ENCODE measurements at places on chromosomes 7 and 10.
A peak's percentile ranks its signal among the peaks of the same experiment; 100 is the strongest.

- DNase-seq = peak; percentile 14
These were observed 39.3 kb downstream of the CALML3 start for GRCh38 chr10:5563991-5564536.

- no peak for DNase-seq
These were observed 144.6 kb upstream of the SEMA3E start for GRCh38 chr7:83793558-83793957.

GRCh38 chr7:159141167-159141566 lies 3.5 kb downstream of the VIPR2 start:
- no peak for DNase-seq

DNA sequence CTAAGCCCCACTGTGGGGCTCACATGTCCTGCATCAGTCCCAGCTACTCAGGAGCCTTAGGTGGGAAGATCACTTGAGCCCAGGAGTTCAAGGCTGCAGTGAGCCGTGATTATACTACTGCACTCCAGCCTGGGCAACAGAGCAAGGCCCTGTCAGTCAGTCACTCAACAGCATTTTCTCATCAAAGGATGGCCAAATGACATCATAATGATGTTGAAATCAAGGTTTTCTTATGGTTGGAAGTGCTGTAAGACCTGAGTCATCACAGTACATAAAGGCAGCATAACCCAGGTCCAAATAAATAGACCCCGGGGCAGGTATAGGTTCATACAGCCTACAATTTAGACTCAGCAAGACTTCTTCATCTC lies 341.1 kb downstream of the PARD3 start:
- no peak for DNase-seq

DNA sequence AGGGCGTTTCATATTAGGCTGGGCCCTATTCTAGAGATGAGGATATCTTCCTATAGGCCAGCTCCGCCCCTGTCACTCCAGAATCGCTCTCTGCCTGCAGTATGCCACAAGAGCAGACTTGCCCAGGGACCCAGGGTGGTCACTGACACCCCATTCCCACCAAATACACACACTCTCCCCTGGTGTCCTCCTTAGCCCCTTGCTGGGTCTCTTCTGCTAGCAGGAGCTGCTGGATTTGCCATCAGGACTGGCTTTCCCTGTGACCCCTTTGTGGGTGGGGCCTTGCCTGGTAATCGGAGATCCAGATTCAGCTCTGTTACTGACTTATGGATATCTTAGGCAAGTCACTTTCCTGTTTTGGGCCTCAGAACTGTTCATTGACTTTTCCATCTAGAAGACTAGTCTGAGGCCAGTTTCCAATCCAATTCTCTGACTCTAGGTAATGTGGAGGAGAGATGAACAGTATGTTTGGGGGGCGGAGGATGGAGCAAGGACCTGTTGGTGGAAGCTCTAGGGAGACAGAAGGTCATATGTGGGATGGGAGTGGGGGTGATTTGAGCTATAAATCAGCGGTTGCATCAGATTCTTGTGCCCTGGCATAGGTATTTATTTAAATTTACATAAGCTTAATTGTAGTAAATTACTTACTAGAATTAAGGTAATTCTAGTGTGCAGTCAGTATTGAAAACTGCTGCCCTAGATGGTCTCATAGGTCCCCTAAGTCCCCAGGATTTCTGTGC lies 1.6 kb downstream of the TSPAN15 start:
- DNase-seq = no peak

- DNase-seq = no peak
These were observed 9.2 kb downstream of the INPP5A start for GRCh38 chr10:132546567-132547420.

DNA sequence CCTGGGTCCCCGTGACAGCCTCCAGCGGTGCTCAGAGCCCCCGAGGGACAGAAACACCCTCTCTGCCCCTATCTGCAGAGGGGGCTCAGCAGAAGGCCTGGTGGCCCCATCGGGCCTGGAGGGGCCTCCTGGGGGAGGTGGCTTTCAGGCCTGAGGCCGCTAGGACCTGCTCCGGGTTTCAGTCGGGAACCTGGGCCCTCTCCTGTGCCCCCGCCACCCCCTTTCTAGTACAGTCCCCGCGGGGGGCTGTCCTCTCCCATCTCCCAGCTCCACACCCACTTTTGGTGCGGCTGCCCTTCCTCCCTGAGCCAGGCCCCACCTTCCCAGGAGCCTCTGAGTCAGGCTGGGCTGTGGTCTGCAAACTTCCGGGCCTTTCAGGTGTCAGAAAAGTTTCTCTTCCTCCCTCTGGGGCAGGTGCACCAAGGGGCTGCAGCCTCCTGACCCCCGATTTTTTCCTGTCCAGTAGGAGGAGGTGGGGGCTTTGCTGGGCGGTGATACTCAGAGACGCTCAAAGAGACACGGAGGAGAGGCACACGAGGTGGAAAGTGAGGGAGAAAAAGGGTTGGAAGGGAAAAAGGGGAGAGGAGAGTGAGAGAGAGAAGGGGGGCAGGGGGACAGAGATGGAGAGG lies 692 bp downstream of the CARD11 start:
- DNase-seq = peak; percentile 70

- no peak for DNase-seq
These were observed 15.3 kb upstream of the TMEM248 start for GRCh38 chr7:66905689-66906088.

DNA sequence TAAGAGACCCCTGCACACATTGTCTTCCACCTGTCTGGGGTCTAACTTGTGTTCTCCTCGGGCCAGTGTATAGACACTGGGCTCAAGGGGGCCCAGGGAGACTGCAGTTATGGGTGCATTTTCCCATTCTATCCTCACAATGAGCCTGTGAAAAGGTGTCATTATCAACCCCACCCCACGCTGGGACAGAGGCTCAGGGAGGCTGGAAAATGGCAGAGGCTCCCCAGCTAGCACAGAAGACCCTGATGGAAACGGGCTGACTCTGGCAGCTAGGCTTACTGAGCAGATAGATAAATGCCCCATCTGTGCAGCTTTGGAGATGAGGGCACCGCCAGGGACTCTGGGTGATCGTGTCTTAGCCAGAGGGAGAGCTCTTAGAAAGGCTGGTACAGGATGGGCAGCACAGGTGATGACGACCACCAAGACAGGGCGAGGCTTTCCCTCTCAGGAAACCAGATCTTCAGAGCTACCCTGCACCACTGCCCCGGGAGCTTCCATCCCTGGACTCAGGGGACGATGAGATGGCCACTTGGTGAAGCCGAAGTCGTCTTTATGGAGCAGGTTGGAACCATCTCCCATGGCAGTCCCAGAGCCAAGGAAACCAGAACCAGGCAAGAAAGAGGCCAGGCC lies 58.2 kb upstream of the CHST15 start:
- DNase-seq = no peak

GRCh38 chr7:151735851-151736402 lies 141.0 kb downstream of the PRKAG2 start:
- no peak for DNase-seq

DNA sequence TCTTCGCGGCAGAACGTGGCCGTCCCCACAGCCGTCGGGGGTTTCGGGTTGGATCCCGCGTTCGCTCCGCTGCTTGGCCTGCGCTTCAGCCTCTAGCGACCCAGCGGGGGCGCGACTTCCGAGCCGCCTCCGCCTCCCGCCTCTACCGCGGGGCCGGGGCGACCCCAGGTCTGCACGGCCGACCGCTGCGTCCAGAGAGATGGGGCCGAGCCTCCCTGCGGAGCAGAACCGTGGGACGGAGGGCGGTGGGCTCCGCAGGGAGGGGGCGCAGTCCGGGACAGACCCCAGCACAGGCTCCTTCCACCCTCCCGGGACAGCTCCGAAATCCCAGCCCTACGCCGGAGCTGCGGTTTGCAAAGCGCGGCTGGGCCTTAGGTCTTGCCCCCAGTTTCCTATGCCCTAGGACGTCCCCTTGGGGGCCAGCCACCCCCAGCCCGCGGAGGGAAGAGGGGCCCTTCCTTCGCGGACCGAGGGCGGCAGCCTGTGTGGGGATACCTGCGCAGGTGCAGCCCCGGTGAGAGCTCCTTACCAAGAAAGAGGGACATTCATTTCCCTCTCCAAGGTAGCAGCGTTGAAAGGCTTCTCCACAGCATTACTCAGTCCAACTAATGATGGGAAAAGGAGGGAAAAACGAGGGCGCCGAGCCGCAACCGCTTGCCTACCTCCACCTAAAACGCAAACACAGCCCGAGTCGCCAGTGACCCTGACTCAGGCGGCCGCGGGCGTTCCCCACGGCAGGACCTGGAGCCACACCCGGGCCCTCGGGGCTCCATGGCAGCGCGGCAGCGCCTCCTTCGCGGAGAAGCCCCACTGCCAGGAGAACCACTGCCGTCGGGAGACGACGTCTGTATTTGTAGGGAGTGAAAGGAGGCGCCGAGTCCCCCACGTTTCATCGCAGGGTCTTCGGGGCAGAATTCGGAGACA lies 115.7 kb downstream of the BMS1 start:
- no peak for DNase-seq

GRCh38 chr7:27963056-27963455 lies 217.5 kb downstream of the JAZF1 start:
- DNase-seq = no peak

DNA sequence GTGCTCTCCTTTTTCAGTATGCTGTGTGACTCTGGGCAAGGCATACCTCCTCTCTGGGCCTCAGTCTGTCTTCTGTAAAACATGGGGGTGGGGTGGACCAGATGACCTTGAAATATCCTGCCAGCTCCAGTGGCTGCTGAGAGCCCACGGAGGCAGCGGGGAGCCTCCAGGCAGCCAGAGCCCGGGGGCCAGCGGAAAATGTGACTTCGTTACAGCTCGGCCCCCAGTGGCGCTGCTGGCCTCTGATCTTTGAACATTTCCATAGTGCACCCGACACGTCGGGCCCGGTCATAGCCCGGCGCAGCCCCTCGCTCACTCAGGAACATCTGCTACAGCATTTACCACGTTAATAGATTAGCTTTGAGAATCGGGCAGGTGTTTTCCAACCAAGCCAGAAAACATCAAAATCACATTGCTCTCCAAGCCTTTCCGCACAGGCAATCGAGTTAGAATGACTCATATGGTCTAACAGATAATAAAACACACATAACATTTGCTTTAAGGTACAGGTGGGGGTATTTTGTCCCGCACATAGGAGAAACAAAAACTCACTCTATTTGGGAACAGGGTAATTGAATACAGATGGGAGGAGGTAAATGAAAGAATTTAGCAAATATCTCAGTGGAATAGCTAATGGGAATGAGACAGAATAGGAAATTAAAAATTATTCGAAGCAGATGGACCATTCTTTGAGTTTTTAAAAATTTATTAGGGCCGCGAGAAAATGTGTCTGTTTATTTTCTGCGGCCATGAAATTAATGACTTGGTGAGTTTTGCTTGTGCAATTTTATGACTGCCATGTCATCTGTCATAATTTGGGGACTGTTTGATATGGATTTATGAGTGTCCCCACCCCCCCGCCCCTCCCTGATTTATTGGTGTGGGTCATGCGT lies 26.3 kb upstream of the COMTD1 start:
- no peak for DNase-seq

GRCh38 chr10:99777918-99778714 lies 4.3 kb upstream of the ABCC2 start:
- no peak for DNase-seq

- DNase-seq = no peak
These were observed 149.2 kb downstream of the SH2D4B start for GRCh38 chr10:80686734-80687475.

DNA sequence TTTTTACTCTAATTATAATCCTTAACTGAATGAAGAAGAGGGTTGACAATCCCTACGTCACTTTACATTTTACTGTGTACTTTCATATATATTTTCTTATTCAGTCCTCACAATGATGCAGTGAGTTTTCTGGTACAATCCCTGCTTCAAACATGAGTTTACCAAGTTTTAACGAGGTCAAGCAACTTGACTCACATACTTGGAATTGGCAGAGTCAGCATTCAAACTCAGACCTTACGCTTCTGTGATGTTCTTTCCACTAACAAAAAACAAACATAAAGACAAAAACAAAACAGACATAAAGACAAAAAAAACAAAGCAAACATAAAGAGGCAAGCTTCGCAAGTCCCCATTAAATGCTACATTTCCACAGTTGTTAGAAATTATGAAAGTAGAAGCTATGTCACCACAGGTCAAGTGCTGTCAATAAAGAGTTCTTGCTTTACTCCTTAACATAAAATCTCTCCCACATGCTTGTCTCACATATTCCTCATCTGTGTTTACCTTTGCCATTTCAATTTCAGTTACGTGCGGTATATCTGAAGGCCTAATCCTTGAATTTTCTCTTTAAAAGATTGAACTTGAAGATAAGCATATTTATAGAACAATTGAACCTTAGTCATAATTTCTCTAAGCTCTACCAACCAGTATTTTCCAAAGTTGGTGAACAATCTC lies 217.3 kb downstream of the CELF2 start:
- no peak for DNase-seq

- DNase-seq = no peak
These were observed at the start of gene MKX for GRCh38 chr10:27745732-27746396. Gene MKX, minus strand, starts transcription at chr10:27745819. Its CDS starts 2,404 bp downstream, at chr10:27743415.

- DNase-seq = no peak
These were observed 3.0 kb upstream of the PHYHIPL start for GRCh38 chr10:59173414-59173813.

DNA sequence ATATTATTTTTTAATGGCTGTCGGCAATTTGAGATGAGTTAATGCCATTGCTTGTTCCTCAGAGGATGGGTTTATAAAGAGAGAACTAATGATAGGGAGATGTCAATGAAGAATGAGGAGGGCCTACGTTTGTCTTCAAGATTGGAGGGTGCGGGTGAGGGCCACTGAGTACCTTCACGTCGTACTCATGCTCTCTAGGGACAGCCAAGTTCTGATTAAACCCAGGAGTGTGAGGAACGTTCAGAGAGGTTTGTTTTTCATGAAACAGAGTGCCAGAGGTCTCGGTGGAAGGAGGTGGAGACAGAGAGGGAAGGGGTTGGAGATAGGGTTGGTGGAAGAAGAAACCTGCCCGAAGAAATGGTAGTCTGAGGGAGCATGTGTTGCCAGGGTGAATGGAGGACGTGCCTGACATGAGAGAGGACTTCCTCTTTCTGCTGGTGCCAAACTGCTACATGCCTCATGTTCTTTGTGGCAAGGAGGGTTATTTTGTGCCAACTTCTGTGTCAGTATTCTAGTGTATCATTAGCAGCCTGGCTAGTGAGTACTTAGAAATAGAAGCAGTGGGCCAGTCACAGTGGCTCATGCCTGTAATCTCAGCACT lies 8.9 kb downstream of the DHTKD1 start:
- no peak for DNase-seq

DNA sequence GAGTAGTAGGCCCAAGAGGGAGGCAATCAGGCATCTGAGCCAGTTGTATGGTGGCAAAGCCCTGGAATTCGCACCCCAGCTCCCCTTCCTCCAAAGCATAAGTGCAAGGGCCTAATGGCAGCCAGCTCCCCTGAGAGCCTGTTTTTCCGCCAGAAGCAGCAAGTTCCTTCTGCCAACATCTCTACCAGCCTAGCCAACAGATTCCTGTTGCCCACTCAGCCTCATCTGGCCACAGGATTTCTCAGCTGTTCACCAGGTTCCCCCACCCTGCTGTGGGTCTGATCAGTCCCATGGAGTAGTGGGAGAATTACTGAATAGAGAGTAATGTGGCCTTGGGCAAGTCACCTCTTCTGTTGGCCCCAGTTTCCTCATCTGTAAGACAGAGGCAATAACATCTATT lies 186.2 kb upstream of the PDE1C start:
- DNase-seq = no peak

GRCh38 chr7:16556359-16556758 lies 29.7 kb downstream of the LRRC72 start:
- no peak for DNase-seq

- DNase-seq = no peak
These were observed 55.2 kb downstream of the GCC1 start for GRCh38 chr7:127530148-127530547.

Measured in stimulated activated CD8-positive, alpha-beta memory T cell treated with anti-CD3 and anti-CD28 coated beads, Interleukin-15, amount 100 ng/mL, for 48 hours (primary cell).